ENCODE measurements at places on chromosomes 16 and 17. TPM values are rescaled to one million over a fixed set of nuclear protein-coding genes. Genes with fewer than 3 reads are reported as not detected.

- no peak for DNase-seq
These were observed 17.2 kb downstream of the CD300LB start for GRCh38 chr17:74513987-74514631.

DNA sequence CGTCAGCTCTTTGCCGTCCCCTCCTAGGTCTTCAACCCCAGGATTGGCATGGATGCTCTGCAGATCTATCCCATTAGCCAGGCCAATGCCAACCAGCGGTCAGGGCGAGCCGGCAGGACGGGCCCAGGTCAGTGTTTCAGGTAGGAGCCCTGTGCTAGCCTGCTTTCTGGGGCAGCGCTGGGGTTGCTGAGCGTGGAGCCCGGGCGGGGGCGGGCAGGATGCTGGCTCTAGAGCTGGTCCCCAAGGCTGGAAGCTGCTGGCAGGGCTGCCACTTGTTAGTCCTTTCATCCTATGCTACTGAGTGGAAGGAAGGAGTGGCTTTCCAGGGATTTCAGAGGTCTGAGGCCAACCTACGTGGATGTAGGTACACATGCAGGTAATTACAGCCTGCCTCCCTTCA is 12.3 kb downstream of the DHX38 start:
- no peak for DNase-seq

The TNS4 gene
- not detected for total RNA-seq

GRCh38 chr16:62404842-62405611 is 368.8 kb upstream of the CDH8 start:
- no peak for DNase-seq

DNA sequence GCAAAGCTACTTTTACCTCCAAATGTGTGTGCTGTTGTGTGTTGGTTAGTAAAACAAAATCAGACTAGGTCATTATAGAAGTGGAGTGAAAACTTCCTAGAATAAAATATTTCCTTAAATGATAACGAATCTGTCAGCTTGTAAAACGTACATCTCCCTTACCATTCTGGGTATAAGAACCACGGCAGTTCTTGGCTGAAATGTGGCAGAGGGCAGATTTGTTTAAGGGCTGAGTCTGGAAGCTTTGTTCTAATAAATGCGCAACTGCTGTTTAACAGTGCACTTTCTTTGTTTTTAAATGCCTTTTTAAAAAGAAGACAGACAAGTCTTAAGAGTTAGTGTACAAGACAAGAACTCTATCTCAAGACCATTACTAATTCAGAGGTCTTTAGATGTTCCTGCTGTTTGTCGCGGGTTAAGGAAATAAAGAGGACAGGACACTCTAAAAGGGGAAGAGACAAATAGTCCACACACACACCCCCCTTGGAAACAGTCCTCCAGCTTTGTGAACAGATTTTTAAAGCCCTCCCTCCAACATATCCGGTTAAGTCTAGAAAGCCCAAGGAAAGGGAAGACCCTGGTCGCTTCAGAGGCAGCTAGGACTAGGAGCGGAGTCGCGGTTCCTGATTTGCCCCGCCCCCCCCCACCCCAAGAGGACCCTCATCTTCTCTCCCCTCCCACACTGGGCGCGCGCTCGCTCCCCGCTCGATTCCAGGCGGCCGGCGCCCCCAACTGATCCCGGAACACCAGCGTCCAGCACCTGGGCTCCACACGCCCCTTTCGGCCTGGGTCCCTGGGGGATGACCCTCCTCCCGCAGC is 658 bp downstream of the SYNRG start:
- DNase-seq = no peak

The GAS2L2 gene
- total RNA-seq = not detected

DNA sequence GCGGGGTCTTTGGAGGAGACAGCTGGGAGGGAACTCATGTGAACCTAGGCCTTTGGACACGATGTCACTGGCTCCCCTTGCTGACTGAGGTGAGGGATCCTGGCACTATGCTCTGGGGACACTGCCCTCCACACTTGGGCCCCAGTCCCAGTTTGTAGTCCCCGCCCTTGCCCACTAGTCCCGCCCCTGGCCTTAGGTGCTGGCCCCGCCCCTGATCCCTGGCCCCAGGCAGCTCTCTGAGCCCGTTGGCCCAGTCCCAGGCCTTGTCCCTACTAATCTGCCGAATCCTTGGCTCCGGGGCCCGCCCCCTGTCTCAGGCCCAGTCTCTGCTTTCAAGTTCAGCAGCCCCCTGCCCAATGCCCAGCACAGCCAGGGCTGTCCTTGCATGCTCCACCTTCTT is 61.0 kb downstream of the SMPD3 start:
- no peak for DNase-seq

DNA sequence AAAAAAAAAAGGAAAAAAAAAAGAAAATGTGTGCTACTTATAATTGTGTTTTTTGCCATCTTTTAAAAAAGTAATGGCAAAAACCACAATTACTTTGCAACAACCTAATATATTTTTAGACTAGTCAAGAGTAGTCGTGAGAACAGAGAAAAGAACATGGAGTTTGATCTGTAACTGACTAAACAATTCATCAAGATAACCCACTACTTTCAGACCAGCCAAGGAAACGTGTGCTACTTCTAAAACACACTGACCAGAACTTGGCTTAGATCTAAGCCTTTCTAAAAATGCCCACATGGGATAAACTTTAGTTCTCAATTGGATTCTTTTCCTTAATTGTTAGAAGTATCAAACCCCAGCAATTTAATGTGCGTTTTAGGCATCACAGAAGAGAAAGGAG is 616 bp downstream of the PECAM1 start:
- no peak for DNase-seq

Data from heart left ventricle (tissue), 16 donors.